Epithelial cell of proximal tubule (primary cell): ENCODE measurements at places on chromosomes 5 and 9. TPM values are rescaled to one million over a fixed set of nuclear protein-coding genes. Genes with fewer than 3 reads are reported as not detected.

Gene ORM2
- total RNA-seq, result not detected in 2 replicates

Gene KCNIP1
- 2.0 and 3.3 TPM in 2 replicates for total RNA-seq

Gene FUBP3
- 22.7 and 32.3 TPM in 2 replicates for total RNA-seq

Gene ARHGEF39
- total RNA-seq, result 11.9 and 17.5 TPM in 2 replicates

Gene NOL8
- 19.8 and 26.9 TPM in 2 replicates for total RNA-seq

Gene CTXN3
- total RNA-seq, result not detected in 2 replicates

Gene ADAMTS6
- 3.5 and 12.1 TPM in 2 replicates for total RNA-seq

Gene GLRA1
- total RNA-seq, result not detected in 2 replicates

Gene JAKMIP2
- 0.14 and 0.17 TPM in 2 replicates for total RNA-seq

Gene PCDH1
- total RNA-seq, result 9.6 and 17.4 TPM in 2 replicates

Gene IFNA13
- not detected in 2 replicates for total RNA-seq
